ENCODE measurements at places on chromosomes 4 and X.

GRCh38 chrX:116198810-116199209 is 28.3 kb downstream of the AGTR2 start:
- DNase-seq = no peak

- DNase-seq = no peak
Observed at GRCh38 chrX:67922966-67923365, 379.1 kb downstream of the AR start.

- DNase-seq = no peak
Observed at GRCh38 chrX:16934185-16934584, 12.3 kb upstream of the REPS2 start.

DNA sequence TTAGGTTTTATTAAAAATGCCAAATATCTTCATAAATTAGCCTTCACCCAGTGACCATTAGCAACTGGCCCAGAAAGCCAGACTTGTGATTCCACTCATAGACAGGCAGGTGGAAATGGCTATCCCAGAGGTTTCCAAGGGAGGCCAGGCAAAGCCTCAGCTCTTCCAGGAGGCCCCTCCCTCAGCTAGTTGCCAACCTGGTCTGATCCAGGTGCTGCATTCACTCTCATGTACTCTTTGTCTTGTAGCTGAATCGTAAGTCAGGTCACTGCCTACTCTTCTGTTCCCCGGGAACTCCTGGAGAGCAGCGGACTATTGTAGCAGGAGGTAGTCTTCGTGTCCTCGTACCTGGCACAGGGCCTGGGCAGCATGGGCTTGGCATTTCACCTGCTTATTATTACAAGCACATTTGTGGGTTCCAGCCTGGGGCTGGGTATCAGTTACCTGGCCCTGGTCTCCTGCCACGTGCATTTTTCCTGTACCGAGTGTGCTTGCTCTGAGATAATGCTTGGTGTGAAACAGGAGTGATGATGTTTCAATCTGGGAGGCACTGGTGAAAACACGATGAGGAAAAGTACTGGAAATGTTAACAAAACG is 101.6 kb downstream of the FAM193A start:
- peak; percentile 4 for DNase-seq

GRCh38 chrX:31092970-31093638 is 21.3 kb upstream of the FTHL17 start:
- no peak for DNase-seq

Data from NCI-H345 (cell line).